ENCODE measurements at places on chromosomes 6 and 20. TPM values are rescaled to one million over a fixed set of nuclear protein-coding genes. Genes with fewer than 3 reads are reported as not detected.

DNA sequence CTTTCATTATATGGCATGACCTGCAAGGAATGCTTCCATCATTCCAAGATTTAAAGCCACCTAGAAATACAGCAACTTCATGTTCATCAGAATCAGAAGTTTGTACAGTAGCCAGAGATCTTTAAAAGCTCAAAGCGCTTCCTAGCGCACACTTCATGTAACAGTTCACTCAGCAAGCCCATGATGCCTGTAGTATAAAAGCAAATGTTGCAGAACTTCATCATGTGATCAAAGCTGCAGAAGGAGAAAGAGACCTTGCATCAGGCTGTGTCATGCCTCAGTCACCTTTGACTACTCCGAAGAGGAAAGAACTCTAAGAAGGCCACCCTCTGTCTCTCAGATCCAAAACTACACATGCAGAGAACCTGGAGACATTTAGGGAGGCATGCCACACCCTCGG, 78.5 kb downstream of the AGPAT4 start:
- no peak for DNase-seq

DNA sequence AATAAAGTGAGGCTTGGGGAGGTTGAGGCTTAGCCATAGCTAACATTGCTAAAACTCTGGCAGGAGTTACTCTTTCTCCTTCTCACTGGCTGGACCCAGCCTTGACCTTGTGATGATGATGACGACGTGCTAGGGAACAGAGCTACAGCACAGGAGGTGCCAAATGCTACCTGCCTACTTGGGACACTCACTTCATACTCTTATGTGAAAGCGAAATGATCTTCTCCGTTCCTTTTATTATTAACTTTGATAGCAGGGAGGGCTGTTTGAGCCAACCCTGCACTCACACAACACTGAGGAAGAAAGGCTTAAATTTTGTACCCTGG, 1.2 kb upstream of the ELMO2 start:
- no peak for DNase-seq

- no peak for DNase-seq
Measured at GRCh38 chr6:154938221-154938580, 56.9 kb upstream of the TIAM2 start.

- DNase-seq: no peak
Measured at GRCh38 chr6:143578054-143578453, 66.5 kb upstream of the FUCA2 start.

DNA sequence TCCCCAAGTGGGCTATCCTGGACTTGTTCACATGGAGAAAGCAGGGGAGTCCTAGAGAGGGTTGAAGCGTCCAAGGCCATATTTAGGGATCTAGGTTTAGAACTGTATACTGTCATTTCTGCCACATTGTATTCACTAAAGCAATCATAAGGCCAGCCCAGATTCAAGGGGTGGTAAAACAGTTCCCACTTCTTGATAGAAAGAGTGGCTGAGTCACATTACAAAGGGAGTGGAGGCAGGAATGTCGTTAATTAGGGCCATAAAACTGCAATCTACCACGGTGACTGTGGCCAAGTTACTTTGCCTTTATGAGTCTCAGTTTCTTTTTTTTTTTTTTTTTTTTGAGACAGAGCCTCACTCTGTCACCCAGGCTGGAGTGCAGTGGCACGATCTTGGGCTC, 7.4 kb upstream of the UBR2 start:
- DNase-seq: no peak

GRCh38 chr6:107801173-107801886, 22.8 kb downstream of the SCML4 start:
- DNase-seq: peak; percentile 17

DNA sequence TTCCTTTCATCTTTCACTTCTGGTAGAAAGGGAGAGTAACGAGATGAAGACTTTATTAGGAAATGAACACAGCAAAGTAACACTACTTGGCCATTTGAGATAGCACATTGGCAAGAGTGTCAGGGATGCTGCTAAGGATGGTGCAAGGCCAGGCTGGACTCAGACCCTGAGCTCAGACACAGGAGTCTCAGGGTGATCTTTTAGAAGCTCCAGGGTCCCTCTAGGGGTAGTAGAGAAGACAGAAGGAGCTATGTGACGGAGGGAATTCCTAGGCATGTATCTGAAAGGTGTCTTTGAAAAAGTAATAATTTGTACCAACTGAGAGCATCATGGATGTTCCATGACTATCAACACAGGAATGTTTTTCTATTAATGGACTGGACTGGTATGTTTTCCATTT, 436.5 kb downstream of the DHX35 start:
- no peak for DNase-seq

GRCh38 chr6:2369606-2370005, 124.2 kb upstream of the GMDS start:
- no peak for DNase-seq

DNA sequence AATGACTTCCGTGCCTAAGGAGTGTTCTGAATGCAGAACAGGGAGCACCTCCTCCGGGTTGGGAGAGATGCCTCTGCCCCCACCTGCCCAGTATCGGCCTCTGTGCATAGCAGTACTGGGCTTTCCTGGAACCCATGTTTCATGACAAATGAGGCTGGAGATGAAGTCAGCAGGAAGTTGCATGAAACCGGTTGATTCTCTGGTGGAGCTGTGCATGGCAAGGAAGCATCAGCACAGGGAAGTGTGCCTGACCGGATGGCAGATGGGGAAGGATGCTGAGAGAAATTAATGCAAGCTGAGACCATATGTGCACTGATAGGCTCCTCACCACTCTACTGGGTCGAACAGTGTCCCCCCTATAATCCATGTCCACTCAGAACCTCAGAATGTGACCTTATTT, 155.5 kb downstream of the CDH26 start:
- DNase-seq: no peak

DNA sequence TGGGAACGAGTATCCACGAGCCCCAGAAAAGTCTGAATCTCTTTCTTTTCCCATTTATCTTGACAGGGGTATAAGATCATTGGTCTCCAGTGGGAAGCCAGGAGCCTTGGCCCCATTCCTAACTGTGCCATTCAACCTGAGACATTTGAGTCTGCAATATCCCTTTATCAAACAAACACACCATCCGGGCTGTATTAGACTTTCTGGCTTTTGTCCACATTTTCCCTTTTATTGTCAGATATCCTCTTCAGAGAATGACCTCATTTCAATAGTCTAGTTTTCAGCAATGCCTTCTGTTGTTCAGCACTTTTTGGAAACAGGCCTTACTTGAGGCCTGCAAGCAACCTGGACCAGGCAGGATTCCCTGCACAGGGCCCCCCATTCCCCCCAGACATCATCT, 15.7 kb downstream of the BPIFA1 start:
- no peak for DNase-seq

DNA sequence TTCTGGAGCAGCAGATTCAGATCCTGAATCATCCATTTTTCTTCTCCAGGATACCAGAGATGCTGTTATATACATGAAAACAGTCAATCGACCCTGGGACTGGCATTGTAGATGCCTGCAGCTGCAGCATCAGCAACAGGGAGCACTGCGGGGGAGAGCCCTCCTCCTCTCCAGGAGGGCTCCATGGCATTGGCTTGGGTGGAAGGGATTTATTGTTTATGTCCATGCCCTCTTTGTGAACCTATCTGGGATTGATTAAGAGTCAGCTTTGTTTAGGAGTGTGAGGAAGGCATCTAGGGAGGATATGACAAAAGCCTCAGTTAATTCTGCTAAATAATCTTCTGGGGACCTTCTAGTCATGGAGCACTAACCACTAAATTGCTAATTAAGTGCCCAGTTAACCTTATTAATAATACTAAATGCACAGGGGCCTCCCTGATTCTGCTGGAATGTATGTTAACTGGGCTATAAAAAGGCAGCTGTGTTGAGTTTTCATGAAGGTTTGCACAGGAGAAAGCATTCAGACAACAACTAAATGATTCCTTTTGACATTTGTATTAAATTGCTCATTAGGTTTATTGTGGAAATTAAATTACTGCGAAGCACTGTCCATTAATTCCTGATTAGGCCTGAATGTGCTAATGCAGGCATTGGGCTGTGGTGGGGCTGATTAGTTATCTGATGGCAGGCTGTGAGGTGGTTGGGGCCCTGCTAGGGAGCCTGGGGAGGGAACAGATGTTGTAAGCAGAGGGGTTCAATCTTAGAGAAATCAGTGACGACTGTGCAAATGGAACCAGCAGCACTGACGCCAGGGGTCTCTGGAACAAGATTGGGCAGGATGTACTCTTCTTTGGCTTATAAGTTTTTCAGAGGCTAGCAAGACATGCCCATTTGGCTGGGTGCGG, 57.6 kb downstream of the IMPG1 start:
- DNase-seq: no peak

DNA sequence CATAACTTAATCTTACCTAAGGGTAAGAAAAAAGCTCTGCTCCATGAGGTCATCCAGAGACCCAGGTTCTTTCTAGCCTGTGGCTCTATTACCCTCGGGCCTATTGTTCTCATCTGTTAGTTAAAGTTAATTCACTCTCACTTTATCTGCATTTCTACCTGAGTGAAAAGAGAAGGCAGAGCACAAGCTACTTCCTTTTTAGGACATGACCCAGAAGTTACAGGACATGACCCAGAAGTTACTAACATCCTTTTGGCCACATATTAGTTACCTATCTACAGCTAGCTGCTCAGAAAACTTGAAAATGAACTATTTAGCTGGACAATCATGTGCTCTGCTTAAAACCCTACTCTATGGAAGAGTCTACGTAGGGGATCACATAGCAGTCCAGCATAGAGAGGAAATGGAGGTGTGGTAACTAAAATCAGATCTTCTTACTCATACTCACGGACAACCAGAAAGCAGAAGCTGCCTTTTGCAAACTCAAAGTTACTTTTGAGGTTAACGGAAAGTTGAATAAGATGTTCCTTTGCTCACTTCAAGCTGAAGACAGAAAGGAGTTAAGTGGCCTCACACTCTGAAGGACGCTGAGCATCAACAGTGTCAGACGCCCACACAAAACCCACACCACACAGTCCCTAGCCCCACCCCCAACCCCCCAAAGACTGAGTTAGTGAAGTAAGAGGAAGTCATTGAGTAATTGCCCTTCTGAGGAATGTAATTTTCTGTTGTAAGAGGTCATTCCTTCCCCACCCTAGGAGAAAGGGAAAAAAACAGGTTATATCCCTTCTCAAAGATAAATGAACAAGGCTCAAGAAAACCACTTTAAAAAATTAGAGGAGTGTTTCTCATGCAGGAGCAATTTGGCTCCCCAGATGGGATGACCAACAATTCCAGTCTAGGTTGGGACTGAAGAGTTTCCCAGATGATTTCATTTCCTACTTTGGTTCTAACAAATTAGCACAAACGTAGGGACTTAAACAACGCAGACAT, 45.9 kb upstream of the TAB2 start:
- DNase-seq: peak; percentile 23

GRCh38 chr20:17825960-17826843, 126.4 kb downstream of the BANF2 start:
- peak; percentile 50 for DNase-seq

GRCh38 chr20:56843817-56844216, 214.7 kb downstream of the TFAP2C start:
- DNase-seq: peak; percentile 19

DNA sequence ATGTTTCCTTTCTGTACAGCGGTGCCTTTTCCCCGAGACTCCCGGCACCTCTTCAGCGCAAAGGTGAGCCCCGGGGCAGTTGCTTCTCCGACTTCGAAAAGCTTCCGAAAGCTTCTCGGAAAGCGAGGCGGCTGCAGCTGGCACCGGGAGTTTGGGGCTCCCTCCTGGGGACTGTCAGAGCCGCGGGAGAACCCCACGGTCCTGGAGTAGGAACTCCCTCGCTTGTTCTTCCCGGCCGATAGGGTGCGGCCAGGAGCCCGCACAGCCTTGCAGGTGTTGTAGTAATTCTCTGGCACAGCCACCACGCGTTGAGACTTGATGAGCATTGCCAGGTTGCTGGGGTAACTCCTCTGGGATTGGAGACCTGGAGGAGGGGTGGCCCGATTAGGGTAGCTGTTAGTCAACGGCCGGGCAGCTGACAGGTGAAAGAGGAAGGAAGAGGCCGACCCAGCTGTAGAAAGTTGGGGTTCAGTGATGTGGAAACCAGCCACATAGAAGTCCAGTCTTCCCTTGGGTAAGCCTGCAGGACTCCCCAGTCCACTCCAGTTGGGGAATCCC, 721 bp downstream of the KDM1B start:
- DNase-seq: peak; percentile 57

DNA sequence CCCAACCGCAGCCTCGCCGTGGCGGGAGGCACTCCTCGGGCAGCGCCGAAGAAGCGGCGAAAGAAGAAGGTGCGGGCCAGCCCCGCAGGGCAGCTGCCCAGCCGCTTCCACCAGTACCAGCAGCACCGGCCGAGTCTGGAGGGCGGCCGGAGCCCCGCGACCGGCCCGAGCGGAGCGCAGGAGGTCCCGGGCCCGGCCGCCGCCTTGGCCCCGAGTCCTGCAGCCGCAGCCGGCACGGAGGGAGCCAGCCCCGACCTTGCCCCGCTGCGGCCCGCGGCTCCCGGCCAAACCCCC, 525 bp downstream of the PNRC1 start:
- no peak for DNase-seq

- no peak for DNase-seq
Measured at GRCh38 chr20:62995898-62996595, 10.7 kb downstream of the BHLHE23 start.

- DNase-seq: peak; percentile 17
Measured at GRCh38 chr6:101268541-101268940, 125.0 kb upstream of the GRIK2 start.

GRCh38 chr6:15431762-15432483, 186.1 kb downstream of the JARID2 start:
- DNase-seq: peak; percentile 71

DNA sequence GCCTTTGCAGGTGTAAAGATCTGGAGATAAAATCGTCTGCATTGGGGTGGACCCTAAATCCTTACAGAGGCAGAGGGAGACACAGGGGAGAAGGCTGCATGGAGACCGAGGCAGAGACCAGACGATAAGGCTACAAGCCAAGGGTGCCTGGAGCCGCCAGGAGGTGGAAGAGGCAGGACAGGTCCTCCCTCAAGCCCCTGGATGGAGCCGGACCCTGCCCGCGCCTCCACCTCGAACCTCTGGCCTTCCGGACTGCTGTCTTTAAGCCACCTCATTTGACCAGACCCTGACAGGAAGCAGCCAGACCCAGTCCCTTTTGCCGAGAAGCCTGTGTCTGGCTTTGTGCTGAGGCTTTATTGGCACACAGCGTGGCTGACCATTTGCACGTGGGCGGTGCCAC, 183.8 kb downstream of the TAF4 start:
- DNase-seq: no peak

SLC35D3 gene
- not detected for polyA plus RNA-seq

MROH8 gene
- polyA plus RNA-seq: 1.0 TPM

HSPA12B gene
- polyA plus RNA-seq: 0.11 TPM

DYNLRB1 gene
- polyA plus RNA-seq: 290 TPM

GCNT2 gene
- 0.06 TPM for polyA plus RNA-seq

BMP7 gene
- 0.09 TPM for polyA plus RNA-seq

RAB44 gene
- polyA plus RNA-seq: not detected

BNIP5 gene
- not detected for polyA plus RNA-seq
